ENCODE measurements at places on chromosomes 11 and 22.
A peak's percentile ranks its signal among the peaks of the same experiment; 100 is the strongest.

- no peak for DNase-seq
These were observed 400.3 kb downstream of the MIAT start for GRCh38 chr22:27057717-27058116.

DNA sequence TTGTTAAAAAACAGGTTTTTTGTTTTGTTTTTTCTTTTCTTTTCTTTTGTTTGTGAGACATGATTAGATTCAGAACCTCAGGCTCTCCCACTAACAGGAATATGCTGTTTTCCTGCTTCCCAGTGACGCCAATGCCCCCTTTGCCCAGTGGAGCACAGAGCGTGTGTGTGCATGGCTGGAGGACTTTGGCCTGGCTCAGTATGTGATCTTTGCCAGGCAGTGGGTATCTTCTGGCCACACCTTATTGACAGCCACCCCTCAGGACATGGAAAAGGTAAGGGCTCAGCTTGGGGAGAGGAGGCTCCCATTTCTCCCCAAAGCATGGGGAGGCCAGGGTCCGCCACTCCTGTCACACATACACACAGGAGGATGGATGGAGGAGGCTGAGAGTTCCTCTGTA is 25.0 kb downstream of the CYB5R2 start:
- no peak for DNase-seq

GRCh38 chr11:116326146-116326545 is 446.6 kb downstream of the BUD13 start:
- no peak for DNase-seq

DNA sequence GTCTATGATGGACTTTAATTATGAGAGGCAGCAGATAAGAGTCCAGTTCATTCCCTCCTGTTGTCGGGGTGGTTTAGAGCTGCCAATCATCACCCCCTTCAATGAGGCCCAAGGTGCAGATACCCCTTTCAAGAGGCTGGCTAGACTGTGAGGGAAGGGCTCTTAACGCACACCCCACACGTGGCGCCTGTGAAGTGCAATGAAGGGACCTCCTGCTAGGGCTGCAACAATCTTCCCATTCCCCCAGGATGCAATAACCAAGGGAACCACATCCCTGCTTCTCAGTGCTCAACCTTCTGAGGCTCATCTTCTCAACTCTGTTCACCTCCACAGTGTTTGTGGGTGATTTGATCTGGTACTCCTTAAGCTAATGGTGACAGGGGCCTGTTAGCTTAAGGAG is 19.0 kb downstream of the TENM4 start:
- DNase-seq: no peak

DNA sequence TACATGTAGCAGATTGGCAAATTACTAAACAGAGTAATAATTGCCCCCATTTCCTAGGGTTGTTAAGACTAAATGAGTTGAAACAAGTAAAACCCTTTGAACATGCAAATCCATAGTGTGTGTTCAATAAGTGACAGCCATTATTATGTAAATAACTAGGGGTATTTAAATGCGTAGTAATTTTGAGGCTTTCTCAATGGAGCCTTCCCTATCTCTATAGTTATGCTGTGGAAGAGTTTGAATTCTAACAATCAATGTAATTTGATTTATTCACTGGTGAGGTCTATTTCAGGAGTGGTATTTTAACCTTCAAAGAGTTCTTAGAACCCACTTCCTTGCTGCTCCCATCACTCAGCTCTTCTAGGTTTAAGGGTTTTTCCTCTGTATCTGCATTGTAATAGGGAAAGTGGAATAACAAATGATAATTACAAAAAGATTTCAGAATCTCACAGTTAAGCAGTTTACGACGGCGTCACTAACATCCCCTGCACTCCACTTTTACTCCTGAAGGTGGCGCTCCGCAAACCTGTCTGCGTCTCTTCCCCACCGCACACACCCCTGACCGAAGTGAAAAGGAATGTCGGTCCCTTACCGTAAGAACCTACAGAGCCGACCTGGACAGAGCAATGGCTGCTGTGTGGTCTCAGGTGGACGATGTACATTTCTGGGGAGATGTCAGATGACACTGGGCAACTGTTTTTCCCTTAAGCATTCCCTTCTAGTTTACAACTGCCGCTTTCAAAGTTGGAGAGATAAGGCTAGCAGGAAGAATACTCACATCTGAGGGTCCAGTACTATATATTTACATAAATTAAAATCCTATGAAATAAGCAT is 80.8 kb downstream of the ZC3H12C start:
- peak; percentile 60 for DNase-seq

GRCh38 chr11:10351765-10352641 is 47.1 kb downstream of the ADM start:
- peak; percentile 97 for DNase-seq

- DNase-seq: no peak
These were observed 158.5 kb downstream of the CCDC34 start for GRCh38 chr11:27204529-27204928.

GRCh38 chr11:127898422-127899365 is 688.7 kb downstream of the ETS1 start:
- no peak for DNase-seq

DNA sequence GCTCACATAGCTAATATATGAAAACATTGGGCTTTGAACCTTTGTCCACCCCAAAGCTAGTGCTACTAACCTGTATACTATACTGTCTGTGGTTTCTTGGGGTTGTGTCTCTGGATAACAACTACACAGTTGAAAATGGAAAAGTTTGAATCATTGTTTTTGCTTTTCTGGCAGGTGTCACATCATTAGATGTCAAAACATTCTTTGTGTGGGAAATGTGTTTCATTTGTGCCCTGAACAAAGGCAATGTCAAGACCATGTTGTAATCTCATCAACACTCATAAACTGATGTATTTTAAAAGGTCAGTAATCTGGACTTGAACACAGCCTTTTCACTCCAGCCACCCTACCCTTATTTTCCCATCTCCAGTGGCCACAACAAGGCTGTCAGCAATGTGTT is 16.5 kb downstream of the SYT13 start:
- no peak for DNase-seq

GRCh38 chr11:13983081-13983751 is 20.7 kb downstream of the SPON1 start:
- peak; percentile 11 for DNase-seq

- no peak for DNase-seq
These were observed 45.8 kb downstream of the SGSM3 start for GRCh38 chr22:40416267-40416570.

DNA sequence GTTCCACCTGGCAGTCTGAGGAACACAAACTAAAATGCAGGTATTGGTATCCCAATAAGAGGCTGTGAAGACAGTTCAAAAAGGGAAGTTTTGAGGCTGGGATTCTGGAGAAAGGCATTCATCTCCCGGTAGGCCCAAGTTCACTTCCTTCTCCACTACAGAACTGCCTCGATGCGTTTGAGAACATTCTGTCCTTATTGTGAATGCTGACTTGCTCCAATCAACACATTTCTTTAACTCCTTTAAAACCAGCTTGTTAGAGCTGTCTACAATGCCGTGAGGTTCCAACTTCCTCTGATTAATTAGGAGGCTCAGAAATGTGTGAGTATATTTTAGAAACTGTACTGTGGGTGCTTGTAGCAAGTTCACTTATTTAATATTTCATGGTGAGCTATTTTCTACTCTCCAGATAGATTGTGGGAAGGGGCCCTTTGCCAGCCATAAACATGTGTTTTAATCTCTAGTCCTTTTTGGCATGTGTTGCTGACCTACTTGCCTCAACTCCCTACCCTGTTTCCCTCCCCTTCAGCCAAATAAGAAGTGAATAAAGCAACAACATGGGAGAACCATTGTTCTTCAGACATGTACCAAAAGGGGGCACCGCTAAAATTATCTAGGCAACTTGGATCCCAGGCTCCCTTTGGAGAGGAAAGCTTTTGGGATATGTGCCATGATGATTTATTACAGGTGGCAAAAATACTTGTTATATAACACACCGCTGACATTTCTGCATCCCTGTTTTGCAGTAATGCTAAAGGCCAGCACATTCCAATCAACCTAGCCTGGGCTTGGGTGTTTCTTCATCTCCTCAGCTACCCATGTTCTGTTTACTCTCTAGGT is 245.6 kb downstream of the BLID start:
- DNase-seq: no peak

DNA sequence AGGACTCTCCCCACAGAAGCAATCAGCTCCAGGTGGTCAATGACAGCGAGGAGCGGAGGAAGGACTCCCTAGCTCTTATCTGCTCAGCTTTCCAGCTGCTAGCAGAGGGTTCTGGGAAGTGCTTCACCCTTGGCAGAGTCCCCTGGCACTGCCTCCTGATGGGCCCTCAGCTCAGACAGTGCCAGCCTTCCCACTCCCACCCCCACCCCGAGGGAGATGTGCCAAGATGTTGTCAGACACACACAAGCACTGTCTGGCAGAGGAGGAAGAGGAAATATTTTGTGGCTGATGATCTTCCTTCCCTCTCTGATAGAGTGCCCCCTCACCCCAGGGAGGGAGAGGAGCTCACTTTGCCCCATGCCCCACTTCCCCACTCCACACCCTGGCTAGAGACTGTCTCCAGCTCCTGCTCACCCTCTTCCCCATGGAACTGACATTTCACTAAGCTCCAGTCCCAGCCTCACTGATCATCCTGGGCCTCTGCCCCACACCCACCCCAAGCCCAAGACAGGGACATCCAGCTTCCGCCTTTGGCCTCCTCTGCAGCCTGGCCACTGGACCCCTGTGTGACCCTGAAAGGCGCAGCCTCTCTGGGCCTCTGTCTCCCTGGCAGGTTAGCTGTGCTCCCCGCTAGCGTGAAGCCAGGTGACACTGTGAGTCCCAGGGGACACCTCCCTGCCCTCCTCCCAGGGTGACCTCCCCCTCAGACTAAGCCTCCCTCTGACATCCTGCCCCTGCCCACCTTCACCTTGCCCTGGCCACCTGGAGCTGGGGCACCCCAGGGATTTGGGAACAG is 44.5 kb downstream of the SLCO2B1 start:
- DNase-seq: no peak

DNA sequence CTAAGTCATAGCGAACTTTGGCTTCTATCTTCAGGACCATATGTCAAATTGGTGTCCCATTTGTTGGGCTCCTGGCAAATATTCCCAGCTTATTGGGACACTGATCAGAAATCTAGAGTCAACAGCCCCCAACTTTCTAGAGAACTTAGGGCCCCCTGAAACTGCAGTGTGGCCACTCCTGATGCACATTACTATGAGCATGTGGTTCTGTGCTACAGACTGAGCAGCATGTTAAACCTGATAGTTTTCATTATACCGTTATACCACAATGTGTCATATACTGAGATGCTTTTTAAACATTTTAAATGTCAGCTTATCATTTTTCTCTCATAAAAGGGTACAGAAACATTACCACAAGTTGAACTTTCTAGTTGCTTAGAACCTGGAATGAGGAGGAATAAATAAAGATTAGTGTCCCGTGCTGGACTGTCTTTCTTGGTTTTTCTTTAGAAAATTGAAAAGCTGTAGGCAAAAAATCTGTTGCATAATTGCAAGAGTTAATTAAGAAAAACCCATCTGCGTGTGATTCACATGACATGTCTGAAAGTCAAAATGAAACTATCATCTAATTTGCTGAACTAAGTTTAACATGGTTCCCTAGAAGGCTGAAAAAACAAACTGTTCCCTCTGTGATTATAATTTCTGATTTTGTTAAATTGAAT is 16.4 kb upstream of the CTSC start:
- no peak for DNase-seq

- DNase-seq: no peak
These were observed 15.8 kb upstream of the OMP start for GRCh38 chr11:77086521-77087472.

- DNase-seq: peak; percentile 84
These were observed 88.6 kb downstream of the ETS1 start for GRCh38 chr11:128498721-128499245.

DNA sequence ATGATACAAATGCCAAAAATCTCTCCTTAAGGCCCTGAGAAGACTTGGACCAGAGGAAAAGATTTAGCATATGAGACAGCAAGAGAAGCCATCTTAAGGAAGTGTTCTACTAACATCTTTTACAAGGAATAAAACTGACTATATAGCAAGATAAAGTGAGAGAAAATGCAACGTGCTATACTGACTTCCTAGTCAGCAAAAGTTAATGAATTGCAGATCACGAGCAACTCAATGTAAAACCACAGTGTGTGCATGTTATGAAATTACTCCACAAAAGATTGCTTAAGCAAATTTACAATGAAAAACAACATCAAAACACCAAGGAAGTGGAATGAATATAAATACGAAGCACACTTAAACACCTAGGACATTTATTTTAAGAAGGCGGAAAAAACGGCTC is 187.5 kb downstream of the CADM1 start:
- DNase-seq: no peak

DNA sequence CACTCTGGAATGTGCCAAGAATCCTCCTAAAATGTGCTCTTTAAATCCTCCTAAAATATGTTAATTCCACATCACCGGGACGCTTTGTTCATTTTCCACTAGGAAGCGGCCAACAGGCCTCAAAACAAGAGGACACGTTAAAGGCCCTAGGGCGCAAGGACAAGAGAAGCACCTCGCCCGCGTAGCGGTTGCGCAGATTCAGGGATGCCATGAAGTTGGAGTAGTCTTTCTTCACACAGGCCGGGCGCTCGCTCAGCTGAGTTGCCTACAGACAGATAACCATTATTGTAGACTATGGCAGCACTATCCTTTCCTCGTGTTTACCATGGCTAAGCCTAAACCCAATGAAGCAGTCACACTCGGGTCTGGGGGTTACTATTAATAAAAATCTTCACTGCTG is 29.5 kb upstream of the SERPIND1 start:
- DNase-seq: no peak

- DNase-seq: no peak
These were observed 42.0 kb downstream of the ALX4 start for GRCh38 chr11:44267750-44268613.

DNA sequence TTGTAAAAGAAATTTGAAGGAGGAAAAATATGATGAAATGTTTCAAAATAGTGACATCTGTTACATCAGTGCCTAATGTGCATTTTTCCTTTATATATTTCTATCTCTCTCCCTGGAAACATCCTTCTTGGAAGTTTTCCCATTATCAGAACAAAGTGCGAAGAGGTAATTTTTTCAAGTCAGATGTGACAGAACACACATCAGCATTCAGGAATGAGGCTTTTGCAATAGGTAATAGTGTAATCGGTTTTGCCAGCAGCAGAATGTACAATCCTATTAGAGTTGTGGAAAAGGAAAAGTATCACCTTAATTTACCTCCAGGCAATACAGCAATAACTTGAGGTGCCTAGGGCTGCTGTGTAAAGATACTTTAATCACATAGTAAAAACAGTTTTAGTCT is 275.8 kb downstream of the FAT3 start:
- no peak for DNase-seq

DNA sequence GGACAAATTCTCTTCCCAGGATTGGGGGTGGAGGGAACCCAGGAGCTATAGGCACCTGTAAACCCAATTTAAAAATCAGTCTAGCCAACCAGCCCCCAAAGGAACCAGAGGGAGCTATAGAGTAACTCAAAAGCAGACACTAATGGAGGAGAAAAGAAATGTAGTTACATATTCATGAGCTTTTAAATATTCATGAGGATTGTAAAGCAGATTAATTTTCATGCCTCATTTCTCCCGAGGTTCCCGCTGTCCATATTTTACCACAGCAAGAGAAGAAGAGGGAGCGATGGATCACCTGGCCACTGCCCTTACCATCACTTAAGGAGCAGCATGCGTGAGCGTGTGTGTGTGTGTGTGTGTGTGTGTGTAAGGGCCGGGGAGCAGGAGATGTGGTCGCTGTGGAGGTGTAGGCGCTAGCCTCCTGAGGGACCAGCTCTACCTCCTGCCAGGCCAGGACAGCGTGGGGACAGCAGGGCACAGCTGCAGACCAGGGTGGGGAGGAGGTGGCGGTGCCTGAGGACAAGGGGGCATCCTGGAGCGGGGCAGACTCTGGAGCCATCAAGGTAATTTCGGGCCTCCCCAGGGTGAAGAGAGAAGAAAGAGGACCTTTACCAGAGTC is 100.7 kb upstream of the THY1 start:
- DNase-seq: no peak
